Regular cardiac myocyte (primary cell): ENCODE measurements at places on chromosomes 4 and X. TPM values are rescaled to one million over a fixed set of nuclear protein-coding genes. Genes with fewer than 3 reads are reported as not detected.

CLCN4 gene
- 3.1 and 3.9 TPM in 2 replicates for total RNA-seq

SHOX gene
- not detected in 2 replicates for total RNA-seq

USP11 gene
- total RNA-seq, result 42.3 and 55.6 TPM in 2 replicates

DKK2 gene
- 0.19 TPM in 1 of 2 replicates, not detected in the other for total RNA-seq

DCAF16 gene
- total RNA-seq, result 15.8 and 17.4 TPM in 2 replicates

FAM53A gene
- total RNA-seq, result 0.58 and 4.5 TPM in 2 replicates

HEPH gene
- total RNA-seq, result 17.3 and 50.5 TPM in 2 replicates

HS3ST1 gene
- total RNA-seq, result 0.56 and 1.5 TPM in 2 replicates

ASB9 gene
- 0.38 and 0.56 TPM in 2 replicates for total RNA-seq

SSX4 gene
- not detected in 2 replicates for total RNA-seq

SLC10A7 gene
- 8.2 and 10.7 TPM in 2 replicates for total RNA-seq

DCAF8L1 gene
- total RNA-seq, result not detected in 2 replicates

NPY2R gene
- under 0.01 TPM in 1 of 2 replicates, not detected in the other for total RNA-seq

GDPD2 gene
- total RNA-seq, result under 0.01 TPM in 1 of 2 replicates, not detected in the other

RAI2 gene
- total RNA-seq, result 0.38 and 0.56 TPM in 2 replicates

CENPE gene
- total RNA-seq, result 3.9 and 32.4 TPM in 2 replicates

FAM47E gene
- total RNA-seq, result under 0.01 and 0.19 TPM in 2 replicates

FRMPD3 gene
- total RNA-seq, result under 0.01 TPM in 2 replicates

CACNA1F gene
- total RNA-seq, result 0.19 TPM in 1 of 2 replicates, not detected in the other

TGIF2LX gene
- total RNA-seq, result not detected in 2 replicates

FAAH2 gene
- total RNA-seq, result not detected in 2 replicates

MCF2 gene
- total RNA-seq, result not detected in 2 replicates

ENOX2 gene
- total RNA-seq, result 6.2 and 6.3 TPM in 2 replicates

PRKG2 gene
- total RNA-seq, result 4.0 and 18.9 TPM in 2 replicates

GAGE12J gene
- not detected in 2 replicates for total RNA-seq

MAGEA8 gene
- not detected in 2 replicates for total RNA-seq

RAB9B gene
- 0.96 and 2.0 TPM in 2 replicates for total RNA-seq

CXCL11 gene
- total RNA-seq, result not detected in 2 replicates

GPC4 gene
- 0.38 and 0.85 TPM in 2 replicates for total RNA-seq

ASMT gene
- not detected in 2 replicates for total RNA-seq

GPRIN3 gene
- 0.56 and 0.58 TPM in 2 replicates for total RNA-seq

CFP gene
- under 0.01 and 0.19 TPM in 2 replicates for total RNA-seq

TRIM60 gene
- total RNA-seq, result not detected in 2 replicates

ERCC6L gene
- total RNA-seq, result 0.56 and 11.3 TPM in 2 replicates

PPAT gene
- total RNA-seq, result 24.0 and 31.2 TPM in 2 replicates

HOPX gene
- total RNA-seq, result 0.19 and 2.8 TPM in 2 replicates

PDE6B gene
- 0.19 TPM in 1 of 2 replicates, not detected in the other for total RNA-seq

GYPE gene
- 0.56 and 1.5 TPM in 2 replicates for total RNA-seq

MAGEA4 gene
- total RNA-seq, result not detected in 2 replicates

FGFBP1 gene
- not detected in 2 replicates for total RNA-seq

EREG gene
- total RNA-seq, result 4.2 and 6.1 TPM in 2 replicates

APEX2 gene
- 4.5 and 9.0 TPM in 2 replicates for total RNA-seq

MCTS1 gene
- 34.1 and 51.4 TPM in 2 replicates for total RNA-seq

ATP6AP1 gene
- total RNA-seq, result 45.4 and 59.8 TPM in 2 replicates

RTL5 gene
- total RNA-seq, result 2.0 and 3.3 TPM in 2 replicates

SOWAHB gene
- total RNA-seq, result not detected in 2 replicates

BEX5 gene
- total RNA-seq, result 0.28 TPM in 1 of 2 replicates, not detected in the other

TRAM1L1 gene
- 3.3 and 3.9 TPM in 2 replicates for total RNA-seq

CLTRN gene
- under 0.01 and 0.28 TPM in 2 replicates for total RNA-seq
